Thoracic aorta (tissue), 2 donors: ENCODE measurements at places on chromosomes 4 and X. TPM values are rescaled to one million over a fixed set of nuclear protein-coding genes. Genes with fewer than 3 reads are reported as not detected.

DNA sequence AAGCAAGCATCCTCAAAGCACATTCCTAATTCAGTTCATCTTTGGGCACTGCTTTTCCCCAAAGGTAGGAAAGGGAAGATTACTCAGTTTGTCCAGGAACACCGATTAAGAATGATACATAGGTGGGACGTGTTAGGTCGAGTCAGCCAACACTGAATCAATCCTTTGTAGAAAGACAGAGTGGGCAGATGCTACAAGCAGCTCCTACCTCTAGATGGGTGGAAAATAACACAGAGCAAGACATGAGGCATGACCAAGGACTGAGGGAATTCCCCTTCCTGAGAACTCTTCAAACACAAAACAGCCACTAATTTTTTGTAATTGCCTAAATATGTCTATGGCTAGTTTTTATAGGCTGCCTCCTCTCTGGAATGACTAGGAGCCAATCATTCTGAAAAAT is 331.7 kb downstream of the HNRNPD start:
- DNase-seq: no peak

DNA sequence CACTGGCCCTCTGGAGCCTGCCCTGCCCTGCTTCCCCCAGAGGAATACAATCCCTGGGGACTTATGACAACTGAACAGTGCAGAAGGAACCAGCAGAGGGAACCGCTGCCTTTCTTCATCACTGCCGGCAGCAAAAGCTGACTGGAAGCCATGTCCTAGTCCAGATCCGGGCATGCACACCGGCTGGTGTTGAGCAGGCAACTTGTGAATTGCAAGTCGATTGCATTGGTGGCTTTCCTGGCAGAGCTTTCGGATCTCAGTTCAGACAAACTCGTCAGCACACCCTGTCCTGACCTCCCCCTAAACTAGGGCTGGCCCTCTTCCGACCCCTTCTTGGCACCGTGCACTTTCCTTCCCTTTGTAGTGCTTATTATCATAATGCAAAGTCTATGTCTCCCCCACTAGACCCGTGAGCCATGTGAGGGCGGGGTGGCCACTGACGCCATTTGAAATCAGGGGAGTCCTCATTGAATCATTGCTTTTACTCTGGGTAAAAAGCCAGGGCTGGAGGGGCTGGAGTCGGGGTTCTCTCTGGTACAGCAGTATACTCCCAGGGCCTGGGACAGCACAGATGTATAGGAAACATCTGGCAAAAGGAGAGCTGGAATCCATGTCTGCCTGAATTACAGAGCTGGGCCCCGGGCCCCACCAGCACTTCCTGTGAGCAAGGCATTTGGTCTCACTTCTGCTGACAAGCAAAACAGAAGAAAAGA is 1.8 kb downstream of the ARHGAP4 start:
- no peak for DNase-seq

DNA sequence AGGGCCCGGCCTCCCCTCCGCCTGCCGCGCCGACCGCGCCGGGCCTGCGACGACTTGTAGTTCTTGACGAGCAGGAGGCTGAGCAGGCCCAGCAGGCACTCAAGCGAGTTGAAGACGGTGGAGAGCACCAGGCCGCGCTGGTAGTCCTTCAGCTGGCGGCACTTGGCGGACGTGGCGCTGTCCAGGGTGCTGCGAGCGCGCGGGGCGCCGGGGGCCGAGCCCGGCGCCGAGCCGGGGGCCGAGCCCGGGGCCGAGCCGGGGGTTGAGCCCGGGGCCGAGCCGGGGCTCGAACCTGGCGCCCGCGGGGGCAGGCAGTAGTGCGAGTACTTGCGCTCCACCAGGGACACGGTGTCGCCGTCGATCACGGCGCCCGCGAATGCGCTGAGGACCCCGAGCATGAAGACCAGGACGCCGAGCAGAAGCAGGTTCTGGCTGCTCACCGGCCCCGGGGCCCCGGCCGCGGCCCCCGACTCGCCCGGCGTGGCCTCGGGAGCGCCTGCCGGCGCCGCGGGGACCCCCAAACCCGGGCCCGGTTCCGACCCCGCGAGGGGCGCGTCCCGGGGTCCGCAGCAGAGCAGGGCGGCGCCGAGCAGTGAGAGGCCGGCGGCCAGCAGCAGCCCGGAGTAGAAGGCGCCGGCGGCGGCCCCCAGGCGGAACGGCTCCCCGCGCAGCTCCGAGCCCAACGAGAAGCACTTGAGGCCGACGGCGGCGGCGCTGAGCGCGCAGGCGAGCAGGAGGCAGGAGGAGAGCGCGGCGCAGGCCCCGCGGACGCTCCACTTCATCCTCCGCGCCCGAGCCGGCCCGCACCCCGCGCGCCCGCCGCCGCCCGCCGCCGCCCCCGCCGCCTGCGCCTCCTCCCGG is 584 bp downstream of the TMEM271 start:
- DNase-seq: no peak

DNA sequence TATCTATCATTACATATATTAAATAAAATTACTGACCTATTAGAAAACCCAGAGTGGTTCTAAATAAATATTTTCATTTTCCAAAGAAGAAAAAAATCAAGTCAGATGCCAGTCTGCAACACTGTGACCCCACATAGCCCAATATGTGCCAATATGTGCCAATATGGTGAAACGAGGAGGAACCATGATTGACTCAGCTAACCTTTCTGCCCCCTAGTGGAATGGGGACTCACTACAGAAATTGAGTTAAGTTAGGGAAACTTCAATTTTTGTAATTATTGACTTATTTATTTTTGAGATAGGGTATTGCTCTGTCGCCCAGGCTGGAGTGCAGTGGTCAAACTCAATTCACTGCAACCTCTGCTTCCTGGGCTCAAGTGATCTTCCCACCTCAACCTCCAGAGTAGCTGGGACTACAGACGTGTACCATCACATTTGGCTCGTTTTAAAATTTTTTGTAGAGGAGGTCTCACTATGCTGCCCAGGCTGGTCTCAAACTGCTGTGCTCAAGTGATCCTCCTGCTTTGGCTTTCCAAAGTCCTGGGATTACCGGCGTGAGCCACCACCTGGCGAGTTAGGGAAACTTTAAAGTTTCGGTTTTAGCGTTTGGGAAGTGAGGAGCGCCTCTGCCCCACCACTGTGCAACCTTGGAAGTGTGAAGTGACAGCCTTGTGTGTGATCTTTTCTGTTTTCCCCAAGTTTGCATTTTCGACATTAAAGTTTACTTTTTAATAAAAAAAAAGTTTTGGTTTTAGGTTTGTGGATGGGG is 116.8 kb upstream of the SHISA3 start:
- DNase-seq: no peak

DNA sequence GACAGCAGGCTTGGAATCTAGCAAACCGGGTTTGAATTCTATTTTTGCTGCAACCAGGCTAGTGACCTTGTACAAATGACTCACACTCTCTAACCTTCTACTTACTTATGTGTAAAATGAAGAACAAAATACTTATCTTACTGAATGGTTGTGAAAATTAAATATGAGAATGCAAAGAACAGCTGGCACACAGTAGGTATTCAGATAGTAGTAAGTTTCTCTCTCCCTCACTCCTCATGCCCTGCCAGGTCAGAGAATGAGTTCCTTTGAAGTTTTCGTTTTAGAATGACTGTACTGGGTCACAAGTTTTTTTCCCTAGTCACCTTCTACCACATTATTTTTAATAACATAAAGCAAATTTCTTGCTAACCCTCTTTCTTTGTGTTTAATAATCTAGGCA is 33.0 kb downstream of the CISD2 start:
- DNase-seq: no peak

GRCh38 chrX:151153086-151153485 is 23.3 kb upstream of the GPR50 start:
- DNase-seq: no peak

DNA sequence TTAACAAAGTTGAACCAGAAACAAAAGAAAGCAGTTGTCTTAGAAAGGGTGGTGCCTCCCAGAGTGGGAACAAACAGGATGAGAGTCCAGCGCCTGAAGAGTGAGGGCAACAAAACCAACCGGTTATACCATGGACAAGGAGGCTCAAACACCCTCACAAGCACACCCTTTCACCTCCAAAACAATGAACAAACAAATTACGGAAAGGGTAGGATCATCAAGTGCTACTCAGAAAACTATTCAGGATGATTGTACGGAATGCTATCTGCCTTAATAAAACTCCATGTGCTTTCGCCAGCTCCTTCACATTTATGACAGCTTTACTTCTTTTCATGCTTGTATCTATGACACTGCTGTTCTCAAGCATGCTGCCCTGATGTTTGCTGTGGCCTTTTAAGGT is 26.8 kb downstream of the SLC39A8 start:
- DNase-seq: no peak

DNA sequence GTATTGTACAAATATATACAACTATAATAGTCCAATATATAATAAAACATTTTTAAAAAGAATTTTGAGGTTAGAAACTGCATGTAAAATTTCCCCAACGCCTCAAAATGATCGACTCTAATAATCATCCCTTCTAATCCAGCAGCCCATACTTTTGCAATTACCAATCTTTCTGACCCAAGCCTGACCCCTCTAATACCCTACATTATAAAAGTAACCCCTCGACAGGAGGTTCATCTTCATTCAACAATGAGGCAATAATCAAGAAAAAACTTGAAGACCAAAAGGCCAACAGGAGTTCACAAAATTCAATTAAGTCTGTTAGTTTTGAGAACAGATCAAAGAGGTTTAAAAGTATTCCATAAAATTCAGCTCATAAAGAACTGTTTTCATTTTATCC is 393.5 kb downstream of the GPM6A start:
- no peak for DNase-seq

- DNase-seq: no peak
Measured at GRCh38 chr4:25180524-25181131, 20.4 kb upstream of the SEPSECS start.

GRCh38 chr4:18422685-18423084 is 401.1 kb upstream of the LCORL start:
- DNase-seq: no peak

- DNase-seq: no peak
Measured at GRCh38 chrX:16711893-16712547, 449 bp downstream of the CTPS2 start.

- no peak for DNase-seq
Measured at GRCh38 chrX:66262807-66263206, 98.8 kb downstream of the HEPH start.

DNA sequence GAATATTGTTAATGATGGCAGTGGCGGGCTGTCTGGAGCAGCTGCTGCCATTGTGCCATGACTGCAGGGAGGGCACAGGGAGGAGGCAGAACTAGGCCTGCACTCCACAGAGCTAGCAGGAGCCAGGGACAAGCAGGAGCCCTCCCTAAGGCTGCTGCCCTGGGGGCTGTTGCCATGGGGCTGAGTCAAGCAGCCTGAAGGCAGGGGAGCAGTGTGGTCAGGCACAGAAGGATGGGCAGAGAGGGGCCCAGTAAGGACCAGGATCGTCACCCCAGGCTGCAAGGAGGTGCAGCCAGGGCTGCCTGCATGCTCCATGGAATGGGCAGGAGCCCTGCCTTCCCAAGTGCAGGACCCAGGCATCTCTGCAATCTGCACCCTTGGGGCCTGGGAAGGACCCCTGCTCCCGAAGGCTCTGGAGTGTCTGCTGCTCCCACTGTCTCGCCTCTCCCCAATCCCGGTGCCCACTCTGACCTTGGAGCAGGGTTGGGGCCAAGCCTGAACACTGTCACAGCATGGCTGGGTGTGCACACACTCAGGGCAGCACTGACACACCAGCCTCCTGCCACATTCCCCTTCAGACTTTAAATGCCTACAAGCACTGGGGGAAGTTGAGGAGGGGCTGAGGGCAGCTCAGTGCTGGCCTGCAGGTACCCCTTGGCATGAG is 98.3 kb upstream of the GALNTL6 start:
- DNase-seq: no peak

- DNase-seq: no peak
Measured at GRCh38 chr4:138977524-138977923, 38.1 kb upstream of the NOCT start.

DNA sequence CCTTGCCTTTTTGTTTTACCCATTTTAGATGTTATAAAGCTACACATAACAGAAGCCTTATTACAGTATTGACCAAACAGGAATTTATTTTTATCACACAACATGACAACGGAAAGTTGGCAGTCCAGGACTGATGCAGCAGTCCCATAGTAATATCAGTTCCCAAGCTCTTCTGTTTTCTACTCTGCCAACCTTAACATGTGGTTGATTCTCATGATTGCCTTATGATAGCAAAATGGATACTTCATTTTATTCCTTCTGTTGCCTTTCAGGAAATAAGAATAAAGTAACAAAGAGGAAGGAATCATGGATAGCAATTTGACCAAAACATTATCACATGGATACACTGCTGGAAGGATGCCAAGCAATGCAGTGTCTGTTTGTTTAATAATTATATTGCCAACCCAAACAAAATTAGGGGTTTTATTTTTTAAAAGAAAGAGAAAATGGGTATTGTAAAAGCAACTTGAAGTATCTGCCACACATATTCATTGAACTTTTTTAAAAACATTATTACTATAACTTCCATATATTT is 275.7 kb downstream of the STPG2 start:
- DNase-seq: no peak

DNA sequence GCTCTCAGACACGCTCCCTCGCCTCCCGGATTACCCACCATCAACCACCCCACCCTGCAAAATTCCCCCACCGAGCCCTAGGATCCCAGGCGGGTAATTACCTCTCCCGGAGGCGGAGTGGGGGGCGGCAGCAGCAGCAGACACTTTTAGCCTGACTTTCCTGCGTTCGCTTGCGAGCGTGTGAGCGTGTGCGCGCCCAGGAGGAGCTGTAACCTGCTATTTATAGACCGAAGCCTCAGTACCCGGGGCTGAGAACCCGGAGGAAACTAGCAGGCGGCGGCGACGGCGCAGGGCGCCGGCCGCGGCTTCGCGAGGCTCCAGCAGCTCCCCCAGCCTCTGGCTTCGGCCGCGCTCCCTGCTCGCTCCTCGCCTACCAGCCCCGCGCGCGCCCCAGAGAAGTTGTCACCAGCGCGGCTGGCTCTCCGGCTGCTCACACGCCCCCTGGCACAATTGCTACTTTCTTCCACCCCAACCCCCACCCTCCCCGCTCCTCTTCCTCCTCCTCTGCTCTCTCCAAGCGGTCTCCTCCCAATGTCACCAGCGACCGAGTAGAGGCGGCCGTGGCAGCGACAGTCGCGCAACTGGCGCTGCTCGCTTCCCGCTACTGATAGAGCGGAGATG is at the start of gene INPP4B:
Gene INPP4B (minus strand): TSS at position 194 of the 621 bp plus-strand sequence.
- DNase-seq: no peak

Gene RPGR
- total RNA-seq: 12.6 TPM

Gene PAGE1
- total RNA-seq: not detected

Gene DMP1
- total RNA-seq: 0.21 TPM
